ENCODE measurements at places on chromosomes 7 and 10.

DNA sequence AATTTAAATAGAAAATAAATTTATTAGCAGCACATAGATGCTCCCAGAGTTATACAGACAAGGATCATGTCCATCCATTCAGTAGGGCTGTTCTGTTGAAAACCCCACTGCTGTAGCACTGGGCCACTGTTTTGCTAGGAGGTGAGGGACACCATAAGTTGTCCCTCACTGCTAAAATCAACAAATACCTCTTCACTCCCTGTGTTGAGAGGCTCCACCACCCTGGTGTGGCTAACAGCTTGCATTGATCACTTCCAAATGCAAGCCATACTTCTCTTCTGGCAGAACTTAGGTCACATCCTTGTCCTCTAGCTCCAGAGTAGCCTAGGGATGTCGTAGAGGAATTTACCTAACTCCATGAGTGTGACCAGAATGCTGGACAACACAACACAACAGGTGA lies 55.4 kb downstream of the MDFIC start:
- DNase-seq, result no peak

- no peak for DNase-seq
Observed at GRCh38 chr7:155701972-155702544, 57.6 kb downstream of the RBM33 start.

- no peak for DNase-seq
Observed at GRCh38 chr7:158033196-158033595, 554.4 kb downstream of the PTPRN2 start.

DNA sequence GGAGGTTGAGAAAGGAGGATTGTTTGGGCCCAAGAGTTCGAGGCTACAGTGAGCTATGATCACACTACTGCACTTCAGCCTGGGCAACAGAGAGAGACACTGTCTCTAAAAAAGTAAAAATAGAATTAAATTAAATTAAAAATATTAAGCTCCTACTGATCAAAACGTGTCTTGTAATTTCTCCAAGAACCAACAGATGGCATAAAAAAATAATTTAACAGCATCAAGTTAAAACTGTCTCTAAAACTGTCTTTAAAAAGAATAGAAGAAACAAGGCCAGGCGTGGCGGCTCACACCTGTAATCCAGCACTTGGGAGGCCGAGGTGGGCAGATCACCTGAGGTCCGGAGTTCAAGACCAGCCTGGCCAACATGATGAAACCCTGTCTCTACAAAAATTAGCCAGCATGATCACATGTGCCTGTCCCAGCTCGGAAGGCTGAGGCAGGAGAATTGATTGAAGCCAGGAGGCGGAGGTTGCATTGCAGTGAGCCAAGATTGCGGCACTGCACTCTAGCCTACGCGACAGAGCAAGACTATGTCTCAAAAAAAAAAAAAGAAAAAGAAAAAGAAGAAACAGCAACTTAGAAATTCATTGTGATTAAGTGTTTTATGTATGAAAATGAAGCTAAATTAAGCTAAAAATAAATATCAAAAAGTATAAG lies 24.5 kb downstream of the MTPAP start:
- DNase-seq, result no peak

GRCh38 chr7:98217623-98218582 lies 6.7 kb downstream of the BHLHA15 start:
- no peak for DNase-seq

DNA sequence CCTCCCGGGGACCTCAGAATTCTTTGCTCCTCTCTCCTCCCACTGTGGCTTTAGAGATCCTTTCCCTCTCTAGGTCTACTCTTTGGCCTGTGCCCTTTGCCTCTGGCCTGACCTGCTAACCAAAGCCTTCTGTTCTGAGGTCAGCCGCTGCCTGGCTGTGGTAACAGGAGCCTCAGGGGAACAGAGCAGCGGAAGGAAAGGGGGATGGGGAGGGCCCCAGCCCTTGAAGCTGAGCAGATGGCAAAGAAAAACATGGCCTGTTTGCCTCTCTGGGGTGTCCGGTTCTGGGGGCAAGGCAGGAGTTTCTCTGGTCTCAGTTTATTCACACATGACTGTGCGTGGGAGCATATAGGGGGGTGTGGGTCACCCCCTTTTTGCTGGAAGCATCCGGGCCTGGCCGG lies 28.2 kb downstream of the COL26A1 start:
- no peak for DNase-seq

- DNase-seq, result peak; percentile 66
Observed at GRCh38 chr7:51162724-51163329, 153.8 kb downstream of the COBL start.

- no peak for DNase-seq
Observed at GRCh38 chr7:132191418-132191817, 384.9 kb downstream of the PLXNA4 start.

DNA sequence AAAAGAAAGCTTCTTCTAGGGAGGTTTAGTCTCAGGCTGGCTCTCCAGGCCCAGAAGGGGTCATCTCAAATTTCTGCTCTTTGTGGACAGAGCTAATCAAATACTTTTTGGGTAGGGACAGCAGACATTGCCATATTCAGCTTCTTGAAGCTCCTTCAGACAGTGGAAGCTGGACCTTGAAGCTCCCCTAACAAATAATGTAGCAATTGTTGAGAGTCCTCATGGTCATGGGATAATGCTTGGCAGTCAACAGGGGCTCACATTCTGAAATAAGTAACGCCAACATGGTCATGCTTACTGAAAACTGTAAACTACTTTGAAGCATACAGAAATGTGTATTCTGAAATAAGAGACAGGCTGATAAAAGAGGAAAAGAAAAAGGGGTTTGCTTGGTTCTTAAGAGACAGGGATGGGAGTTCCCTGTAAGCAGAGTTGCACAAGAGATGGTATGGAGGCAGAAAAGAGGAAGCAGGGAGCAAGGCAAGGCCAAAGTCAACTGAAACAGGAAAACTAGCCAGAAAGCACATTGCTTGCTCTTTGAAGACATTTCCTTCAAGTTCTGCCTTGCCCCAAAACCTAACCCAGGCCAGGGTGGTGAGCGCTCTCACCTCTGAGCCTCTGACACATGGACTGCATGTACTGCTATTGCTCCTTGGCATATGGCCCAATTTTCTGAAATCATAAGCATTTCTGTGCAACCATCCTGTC lies 53.1 kb upstream of the KMT2E start:
- no peak for DNase-seq

- no peak for DNase-seq
Observed at GRCh38 chr10:107434201-107434600, 269.7 kb upstream of the SORCS1 start.

DNA sequence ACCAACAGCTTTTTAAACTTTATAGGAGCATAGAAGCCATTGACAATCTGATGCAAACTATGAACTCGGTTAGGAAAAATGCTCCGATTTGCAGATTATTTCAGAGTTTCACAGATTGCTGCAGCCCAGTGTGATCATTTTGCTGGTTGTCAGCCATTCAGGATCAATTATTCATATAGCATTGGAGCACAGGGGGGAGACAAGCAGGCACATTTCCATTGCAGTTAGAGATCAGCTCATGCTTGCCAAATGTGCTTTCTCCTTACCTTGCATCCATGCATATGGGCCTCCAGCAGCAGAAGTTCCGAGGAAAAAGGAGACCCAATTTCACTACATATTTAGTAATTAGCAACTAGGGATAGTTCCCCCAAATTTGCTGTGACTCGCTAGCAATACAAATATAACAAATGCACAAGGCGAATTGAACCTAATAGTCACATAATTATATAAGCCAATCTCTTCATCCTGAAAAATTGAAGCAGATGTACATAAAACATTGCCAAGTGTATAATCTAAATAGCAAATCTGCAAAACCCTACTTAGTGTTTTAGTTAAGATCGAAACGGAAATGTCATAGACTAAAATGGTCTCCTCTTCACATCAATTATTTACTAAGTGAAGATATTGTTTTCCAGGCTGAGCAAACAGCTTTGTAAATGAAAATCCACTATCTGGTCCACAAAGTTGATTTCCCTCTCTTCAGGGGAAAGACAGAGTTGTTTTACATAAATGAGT lies 49.5 kb upstream of the RSU1 start:
- DNase-seq, result no peak

Measured in fibroblast of skin of abdomen (primary cell).